ENCODE measurements at places on chromosomes 6 and 20.

DNA sequence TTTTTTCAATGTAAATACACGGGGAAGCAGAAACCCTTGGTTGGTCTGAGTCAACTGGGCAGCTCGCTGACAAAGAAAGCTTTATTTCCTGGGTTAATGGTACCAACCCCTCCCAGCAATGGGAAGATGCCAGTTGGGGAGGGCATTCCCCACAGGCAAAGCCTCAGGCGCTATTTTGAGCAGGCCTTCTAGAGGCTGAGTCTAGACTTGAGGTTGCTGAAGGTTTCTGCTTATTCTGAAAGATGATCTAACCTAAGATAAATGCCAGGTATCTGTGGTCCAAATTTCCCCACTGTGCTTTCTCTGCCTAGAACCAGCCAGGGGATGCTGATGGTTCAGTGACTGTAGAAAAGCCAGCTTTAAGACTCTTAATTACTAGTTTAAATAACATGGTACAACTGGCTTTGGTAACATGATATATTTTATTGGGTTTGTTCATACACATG lies 172.5 kb upstream of the JARID2 start:
- DNase-seq, result no peak

DNA sequence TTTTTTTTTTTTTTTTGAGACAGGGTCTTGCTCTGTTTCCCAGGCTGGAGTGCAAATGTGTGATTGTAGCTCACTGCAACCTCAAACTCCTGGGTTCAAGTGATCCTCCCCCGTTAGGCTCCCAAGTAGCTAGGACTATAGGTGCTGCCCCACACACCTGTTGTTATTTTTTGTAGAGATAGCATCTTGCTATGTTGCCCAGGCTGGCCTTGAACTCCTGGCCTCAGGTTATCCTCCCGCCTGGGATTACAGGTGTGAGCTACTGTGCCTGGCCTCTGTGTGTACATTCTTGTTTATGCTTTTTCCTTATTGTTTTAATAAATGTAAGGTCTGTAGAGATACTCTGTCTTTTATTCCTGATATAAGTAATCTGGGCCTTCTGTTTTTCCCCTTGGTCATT lies 14.8 kb downstream of the CD2AP start:
- no peak for DNase-seq

DNA sequence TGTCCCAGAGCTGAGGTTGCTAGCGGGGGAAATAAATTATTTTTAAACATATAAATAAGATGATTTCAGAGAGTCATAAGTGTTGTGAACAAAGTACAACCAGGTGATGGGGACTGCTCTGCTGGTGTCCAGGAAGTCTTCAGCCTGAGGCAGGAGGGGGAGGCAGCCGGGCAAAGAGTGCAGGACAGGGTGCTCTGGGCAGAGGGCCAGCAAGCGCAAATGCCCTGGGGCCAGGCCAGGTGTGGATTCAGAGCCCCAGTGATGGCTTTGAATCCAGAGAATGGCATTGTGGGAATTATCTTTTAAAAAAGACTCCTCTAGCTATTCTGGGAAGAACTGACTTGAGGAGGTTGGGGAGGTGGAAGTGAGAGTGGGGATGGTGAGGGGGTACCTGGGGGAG lies 1.6 kb downstream of the CLPSL1 start:
- no peak for DNase-seq

DNA sequence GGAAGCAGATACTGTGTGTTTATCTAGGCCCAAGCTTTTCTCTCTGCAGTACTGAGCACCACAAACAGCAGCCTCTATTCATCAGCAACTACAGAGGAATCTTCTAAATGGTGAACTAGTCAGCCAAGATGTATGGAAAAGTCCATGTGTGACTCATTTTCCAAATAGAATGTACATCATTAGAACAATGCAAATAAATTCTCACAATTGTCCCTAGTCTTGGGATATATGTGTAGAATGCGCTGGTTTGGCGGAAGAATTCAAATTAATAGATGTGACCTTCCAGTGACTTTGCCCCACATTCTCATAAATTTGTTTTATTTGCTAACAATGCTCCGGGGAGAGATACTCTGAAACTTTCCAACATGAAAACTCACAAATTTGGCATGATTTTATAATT lies 436.2 kb downstream of the CBLN4 start:
- no peak for DNase-seq

GRCh38 chr6:113370508-113371502 lies 486.3 kb upstream of the MARCKS start:
- DNase-seq, result no peak

DNA sequence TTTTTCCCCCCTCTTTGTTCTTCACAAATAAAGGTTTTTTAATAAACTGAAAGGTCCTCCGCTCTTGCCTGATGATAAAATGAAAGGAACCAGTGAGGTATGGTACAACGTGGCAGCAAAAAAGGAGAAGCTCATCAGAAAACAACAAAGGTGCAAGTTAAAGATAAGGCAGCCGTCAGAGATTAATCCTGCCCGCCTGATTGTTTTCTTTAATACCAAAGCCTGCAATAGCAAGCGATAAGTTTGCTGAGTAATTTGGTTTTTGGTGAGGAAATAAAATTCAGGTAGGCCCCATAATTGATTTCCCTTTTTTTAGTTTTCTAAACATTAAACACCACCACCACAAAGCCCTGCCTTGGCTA lies 177.9 kb downstream of the MBOAT1 start:
- DNase-seq, result peak; percentile 59

- DNase-seq, result no peak
These were observed 140.4 kb downstream of the ERMARD start for GRCh38 chr6:169891846-169892245.

- no peak for DNase-seq
These were observed 221.0 kb downstream of the ADGB start for GRCh38 chr6:146819596-146820320.

- DNase-seq, result no peak
These were observed 47.0 kb downstream of the MYH7B start for GRCh38 chr20:35002426-35003210.

DNA sequence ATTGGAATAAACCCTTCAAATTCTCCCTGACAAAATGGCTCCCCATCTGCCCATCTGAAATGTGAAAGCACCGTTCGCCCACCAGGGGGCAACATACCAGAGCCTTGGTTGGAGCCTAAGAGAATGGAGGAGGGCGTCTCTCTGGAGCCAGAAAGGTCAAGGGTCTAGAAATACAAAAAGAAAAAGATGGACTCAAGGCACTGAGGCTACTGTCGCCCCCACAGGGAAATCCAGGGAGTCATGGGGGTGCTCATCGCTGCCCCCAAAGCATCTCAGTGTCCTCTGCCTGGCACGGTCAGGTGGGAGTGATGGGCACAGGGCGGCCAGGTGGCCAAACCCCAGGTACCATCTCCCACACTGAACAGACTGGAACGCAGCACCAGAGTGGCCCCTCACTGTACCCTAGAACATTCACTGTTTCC lies 136.3 kb downstream of the ZMYND8 start:
- no peak for DNase-seq

DNA sequence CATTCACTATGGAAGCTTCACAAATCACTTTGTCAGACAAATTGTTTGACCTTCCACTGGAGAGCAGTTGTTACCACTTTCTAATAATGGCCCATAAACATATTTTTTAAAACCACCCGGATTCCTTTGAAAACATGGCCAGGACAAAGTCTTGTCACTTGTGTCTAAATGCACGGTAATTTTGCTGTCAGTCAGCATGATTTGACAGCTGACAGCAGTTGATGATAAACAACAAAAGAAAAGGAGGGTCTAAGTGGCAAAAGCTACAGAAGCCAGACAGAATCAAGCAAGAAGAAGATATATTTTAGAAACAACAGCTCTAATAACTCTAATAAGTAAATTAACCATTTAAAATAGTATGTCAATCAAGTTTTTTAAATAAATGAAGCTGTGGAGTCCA lies 27.7 kb upstream of the CARMIL1 start:
- DNase-seq, result no peak

DNA sequence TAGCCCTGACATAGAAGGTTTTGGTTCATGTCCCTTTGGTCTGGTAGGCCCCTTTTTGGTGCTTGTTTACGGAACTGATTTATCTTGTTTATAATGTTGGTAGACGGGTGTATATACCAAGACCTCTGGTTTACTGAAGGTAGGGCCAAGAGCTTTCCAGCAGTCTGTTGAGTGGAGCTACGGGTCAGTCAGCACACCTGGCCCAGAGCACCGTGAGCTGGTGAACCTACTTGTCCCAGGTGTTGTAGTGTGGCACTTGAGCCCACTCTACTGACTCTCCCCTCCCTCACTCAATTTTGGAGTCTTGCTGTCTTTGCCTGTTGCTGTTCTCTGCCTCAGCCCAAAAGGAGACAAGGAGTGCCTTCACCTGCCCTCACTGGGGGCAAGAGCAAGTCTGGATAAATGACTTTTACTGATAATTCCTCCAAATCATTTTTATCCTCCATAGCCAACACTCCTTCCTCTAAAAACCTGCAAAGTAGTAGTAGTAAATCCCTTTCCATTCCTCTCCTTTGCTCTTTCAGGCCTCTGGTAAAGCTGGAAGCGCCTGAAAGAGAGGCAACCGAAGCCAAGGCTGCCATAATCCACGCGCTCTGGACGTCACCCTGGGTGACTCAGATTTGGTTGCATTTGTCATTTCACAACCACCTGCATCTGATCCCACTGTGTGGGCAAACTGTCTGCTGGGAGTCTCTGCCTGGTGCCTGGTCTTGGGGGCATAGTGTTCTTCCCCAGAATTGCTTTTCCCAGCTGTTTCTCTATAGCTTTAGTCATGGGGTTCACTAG lies 22.2 kb downstream of the RREB1 start:
- DNase-seq, result no peak

- no peak for DNase-seq
These were observed at the start of gene DCBLD1 for GRCh38 chr6:117482240-117483003. DCBLD1 (plus strand) TSS chr6:117482674; CDS start chr6:117482782, 108 bp downstream.

- DNase-seq, result no peak
These were observed 7.6 kb downstream of the SRSF12 start for GRCh38 chr6:89110284-89110683.

- DNase-seq, result peak; percentile 71
These were observed 804 bp downstream of the ELOVL5 start for GRCh38 chr6:53347921-53348370.

DNA sequence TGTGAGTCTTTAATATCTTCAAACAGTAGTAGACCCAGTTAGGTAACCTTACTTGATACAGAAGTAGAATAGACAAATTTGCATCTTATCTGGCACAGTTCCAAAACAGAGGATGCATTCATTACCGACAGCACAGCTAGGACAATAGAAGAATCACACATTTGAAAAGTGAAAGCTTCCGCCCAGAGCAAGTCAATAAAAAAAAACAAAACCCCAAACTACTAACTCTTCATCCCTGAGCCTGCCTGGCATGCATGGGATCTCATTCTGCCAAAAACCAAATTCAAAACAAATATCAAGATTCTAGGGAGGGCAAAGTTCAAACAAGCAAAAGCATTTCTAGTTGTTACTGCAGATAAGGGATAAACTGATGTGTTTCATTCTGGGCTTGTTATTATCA lies 235.4 kb downstream of the BTBD9 start:
- DNase-seq, result no peak

DNA sequence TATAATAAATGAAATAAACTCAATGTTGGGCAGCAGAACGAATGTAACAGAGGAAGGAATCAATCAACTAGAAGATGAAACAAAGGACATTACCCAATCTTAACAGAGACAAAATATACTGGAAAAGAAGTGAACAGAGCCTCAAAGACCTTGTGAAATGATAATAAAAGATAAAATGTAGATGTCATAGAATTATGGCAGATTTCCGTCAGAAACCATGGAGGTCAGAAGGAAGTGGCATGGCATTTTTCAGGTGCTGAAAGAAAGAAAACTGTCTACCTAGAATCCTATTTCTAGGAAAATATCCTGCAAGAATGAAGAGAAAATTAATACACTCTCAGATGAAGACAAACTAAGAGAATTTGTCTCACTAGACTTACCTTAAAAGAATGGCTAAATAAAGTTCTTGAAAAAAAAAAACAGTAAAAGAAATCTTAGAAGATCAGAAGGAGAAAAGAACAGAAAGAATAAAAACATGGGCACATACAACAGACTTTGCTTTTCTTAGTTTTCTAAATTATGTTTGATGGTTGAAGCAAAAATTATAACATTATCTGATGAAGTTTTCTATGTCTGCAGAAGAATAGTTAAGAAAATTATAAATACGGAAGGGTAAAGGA lies 23.4 kb upstream of the ZBTB2 start:
- DNase-seq, result no peak

DNA sequence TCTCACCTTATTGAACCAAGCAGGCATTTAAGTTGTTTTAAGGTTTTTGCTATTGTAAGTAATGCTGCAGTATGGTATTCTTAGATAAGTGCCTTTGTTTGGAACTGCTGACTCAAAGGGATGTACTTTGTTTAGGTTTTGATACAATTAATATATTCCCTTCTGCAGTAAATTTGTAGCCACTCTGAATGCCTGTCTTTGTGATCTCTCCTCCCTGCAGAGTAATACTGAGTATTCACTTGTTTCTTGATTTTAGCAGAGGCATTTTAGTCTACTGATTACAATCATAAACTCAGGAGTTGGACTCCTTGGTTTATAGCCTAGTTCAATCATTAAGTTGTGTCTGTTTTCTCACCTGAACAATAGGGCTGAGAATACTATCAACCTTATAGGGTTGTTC lies 13.4 kb downstream of the CDS2 start:
- DNase-seq, result no peak

- no peak for DNase-seq
These were observed 1.1 kb downstream of the ZNF165 start for GRCh38 chr6:28081486-28081751.

DNA sequence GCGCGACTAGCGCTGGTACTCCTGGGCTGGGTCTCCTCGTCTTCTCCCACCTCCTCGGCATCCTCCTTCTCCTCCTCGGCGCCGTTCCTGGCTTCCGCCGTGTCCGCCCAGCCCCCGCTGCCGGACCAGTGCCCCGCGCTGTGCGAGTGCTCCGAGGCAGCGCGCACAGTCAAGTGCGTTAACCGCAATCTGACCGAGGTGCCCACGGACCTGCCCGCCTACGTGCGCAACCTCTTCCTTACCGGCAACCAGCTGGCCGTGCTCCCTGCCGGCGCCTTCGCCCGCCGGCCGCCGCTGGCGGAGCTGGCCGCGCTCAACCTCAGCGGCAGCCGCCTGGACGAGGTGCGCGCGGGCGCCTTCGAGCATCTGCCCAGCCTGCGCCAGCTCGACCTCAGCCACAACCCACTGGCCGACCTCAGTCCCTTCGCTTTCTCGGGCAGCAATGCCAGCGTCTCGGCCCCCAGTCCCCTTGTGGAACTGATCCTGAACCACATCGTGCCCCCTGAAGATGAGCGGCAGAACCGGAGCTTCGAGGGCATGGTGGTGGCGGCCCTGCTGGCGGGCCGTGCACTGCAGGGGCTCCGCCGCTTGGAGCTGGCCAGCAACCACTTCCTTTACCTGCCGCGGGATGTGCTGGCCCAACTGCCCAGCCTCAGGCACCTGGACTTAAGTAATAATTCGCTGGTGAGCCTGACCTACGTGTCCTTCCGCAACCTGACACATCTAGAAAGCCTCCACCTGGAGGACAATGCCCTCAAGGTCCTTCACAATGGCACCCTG lies 1.6 kb downstream of the TPBG start:
- DNase-seq, result peak; percentile 39

All from NCI-H1092 treated with DMSO at 0.1 percent for 48 hours (cell line).